ENCODE measurements at places on chromosomes 3 and 15.
A peak's percentile ranks its signal among the peaks of the same experiment; 100 is the strongest.

- DNase-seq = no peak
These were observed 511.0 kb downstream of the GRM7 start for GRCh38 chr3:7371693-7372572.

GRCh38 chr15:61697796-61698195 is 362.5 kb downstream of the VPS13C start:
- no peak for DNase-seq

DNA sequence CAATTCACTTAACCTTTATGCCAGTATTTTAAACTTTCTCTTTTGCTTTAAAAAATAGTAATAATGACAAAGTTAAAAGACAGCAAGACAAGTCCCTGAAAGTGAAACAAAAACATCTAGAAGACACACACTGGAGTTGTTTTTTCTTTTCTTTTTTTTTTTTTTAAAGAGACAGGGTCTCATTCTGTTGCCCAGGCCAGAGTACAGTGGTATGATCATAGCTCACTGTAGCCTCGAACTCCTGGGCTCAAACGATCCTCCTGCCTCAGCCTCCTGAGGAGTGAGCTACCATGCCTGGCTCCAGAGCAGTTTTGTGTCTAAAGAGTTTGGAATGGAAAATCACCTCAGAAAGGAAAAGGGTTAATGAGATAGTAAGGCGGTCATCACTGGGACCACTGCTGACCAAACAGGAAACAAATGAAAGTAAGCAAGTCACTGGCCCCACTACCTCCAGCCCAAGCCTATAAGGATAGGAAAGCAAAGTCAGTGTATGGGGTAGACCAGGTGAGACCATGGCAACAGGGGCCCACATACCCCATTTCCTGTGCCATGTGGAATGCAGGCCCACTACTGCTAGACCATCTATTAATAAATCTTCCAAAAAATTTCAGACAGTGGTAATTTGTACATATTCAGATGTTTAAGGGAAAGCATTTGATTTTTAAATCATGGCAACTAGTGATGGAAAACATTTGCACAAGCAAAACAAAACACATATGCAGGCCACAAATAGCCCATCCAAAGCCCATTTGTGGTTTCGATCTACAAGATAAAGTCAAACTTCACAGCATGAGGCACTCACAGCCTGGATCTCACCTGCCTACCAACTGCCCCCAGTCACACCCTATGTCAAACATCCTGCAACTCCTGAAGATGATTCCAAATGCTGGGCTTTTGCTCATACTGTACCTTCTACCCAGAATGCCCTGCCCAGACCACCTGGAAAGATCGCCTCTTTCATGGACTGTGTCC is 62.6 kb downstream of the OSBPL10 start:
- DNase-seq = no peak

- DNase-seq = no peak
These were observed 22.5 kb downstream of the KCTD6 start for GRCh38 chr3:58514405-58514804.

GRCh38 chr3:39990532-39990931 is 181.1 kb downstream of the MYRIP start:
- no peak for DNase-seq

- DNase-seq = no peak
These were observed 44.9 kb upstream of the PARP14 start for GRCh38 chr3:122635789-122636188.

GRCh38 chr15:73992594-73992898 is 451 bp upstream of the STOML1 start:
- DNase-seq = no peak

DNA sequence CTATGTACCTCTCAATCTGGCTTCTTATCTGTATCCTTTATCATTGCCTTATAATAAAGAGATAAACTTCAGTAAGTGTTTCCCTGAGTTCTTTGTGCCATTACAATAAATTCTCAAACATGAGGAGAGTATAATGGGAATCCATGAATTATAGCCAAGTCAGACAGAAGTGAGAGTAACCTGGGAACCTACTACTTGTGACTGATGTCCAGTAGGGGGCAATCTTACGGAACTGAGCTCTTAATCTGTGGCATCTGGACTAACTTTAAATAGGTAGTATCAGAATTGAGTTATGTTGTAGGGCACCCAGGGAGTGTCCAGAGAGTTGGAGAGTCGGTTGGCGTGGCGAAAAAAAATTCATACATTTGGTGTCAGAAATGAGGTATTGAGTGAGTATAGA is 542.6 kb downstream of the ZBBX start:
- no peak for DNase-seq

DNA sequence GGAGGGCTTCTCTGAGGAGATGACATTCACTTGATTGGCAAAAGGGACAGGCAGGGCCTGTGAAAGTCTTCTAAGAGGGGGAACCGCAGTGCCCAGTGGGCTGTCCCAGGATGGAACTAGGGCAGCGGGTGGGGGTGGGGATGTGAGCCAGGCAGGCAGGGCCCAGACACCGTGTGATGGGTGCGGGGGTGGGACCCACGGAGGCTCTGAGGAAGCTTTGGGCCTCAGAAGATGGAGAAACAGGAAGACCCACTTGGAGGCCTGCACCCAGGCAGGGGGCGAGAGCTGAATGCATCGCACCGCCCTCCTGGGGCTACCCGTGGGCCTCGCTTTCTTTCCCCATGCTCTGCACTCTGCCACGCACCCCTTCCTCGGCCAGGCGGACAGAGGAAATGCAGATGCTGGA is 32.9 kb upstream of the ACAD9 start:
- peak; percentile 40 for DNase-seq

GRCh38 chr3:177603148-177603603 is 405.9 kb upstream of the TBL1XR1 start:
- no peak for DNase-seq

DNA sequence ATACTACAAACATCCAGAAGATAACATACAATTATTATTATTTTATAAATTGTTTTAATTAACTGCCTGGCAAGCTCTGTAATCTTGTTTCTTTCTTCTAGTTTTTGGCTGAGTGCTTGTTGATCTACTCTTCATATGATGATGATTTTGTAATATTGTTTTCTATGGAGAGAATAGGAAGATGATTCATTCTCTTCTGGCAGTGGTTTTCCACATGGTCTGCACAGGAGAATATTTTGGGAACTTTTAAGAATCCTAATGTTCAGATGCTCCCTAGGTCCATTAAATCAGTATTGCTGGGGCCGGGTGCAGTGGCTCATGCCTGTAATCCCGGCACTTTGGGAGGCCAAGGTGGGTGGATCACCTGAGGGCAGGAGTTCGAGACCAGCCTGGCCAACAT is 37.6 kb downstream of the CACNA2D3 start:
- DNase-seq = no peak

DNA sequence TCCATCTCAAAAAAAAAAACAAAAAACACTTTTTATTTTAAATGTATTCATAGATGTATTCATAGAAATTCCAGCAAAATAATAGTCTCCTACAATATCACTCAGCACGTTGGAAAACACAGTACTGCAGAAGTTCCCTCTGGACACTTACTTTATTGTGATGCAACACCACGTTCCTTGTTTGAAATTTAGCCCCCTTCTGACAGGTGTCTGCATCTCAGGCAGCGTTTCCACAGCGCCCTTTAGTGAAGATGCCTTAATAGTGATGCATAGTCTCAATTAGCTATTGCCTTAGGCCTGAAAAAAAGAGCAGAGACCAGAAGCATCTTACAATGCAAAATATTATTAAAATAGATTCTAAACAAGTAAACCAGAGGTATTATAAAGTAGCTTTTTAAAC is 20.3 kb downstream of the IL12A start:
- no peak for DNase-seq

DNA sequence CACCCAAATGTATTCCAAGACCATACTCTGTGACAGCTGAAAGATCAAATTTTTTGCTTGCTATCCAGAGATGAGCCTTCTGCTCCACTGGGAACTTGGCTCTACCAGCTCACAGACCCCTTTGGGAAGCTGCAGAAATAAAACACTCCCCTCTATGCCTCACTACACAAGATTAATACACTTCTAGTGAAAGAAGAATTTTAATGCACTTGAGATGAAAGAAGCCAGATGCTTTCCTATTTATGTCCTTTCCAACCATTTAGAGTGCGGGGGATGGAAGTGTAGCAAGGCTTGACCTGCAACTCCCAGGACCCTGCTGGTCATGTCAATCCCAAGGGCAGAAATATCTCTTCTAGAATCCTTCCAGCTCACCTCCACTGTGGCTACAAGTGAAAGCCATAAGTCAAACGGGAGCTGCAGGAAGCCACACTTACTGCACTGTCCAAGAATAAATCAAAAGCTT is 34.7 kb downstream of the ANXA2 start:
- no peak for DNase-seq

- no peak for DNase-seq
These were observed 2.5 kb upstream of the LPP start for GRCh38 chr3:188151438-188151837.

- no peak for DNase-seq
These were observed 90.8 kb upstream of the TNFAIP8L3 start for GRCh38 chr15:51185213-51186159.
